Thyroid gland (tissue), 4 donors: ENCODE measurements at places on chromosomes 5 and 9. TPM values are rescaled to one million over a fixed set of nuclear protein-coding genes. Genes with fewer than 3 reads are reported as not detected.

DNA sequence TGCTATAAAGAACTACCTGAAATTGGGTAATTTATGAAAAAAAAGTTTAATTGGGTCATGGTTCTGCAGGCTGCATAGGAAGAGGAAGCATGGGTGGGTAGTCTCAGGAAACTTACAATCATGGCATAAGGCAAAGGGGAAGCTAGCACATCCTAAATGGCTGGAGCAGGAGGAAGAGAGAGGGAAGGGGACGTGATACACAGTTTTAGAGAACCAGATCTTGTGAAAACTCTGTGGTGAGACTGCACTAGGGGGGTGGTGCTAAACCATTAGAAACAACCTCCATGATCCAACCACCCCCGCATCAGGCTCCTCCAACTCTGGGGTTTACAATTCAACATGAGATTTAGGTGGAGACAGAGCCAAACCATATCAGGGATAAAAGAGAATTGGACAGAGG lies 624.2 kb downstream of the PRR16 start:
- DNase-seq = no peak

DNA sequence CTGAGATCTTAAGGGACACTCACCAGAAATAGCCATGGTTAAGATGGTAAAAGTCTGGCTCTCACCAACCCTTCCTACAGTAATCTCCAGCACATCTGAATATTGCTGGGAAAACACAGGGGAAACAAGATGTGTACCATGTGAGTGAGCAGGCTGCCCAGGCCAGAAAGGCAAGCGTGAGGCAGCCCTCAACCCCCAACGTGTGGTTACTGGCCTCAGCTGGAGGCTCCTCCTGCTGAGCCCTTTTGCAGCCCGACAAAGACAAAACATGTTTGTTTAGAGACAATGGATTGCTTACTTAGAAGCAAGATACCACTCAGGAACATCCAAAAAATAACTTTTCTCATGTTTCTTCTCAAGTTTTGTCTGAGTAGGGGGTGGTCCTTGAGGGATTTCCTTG lies 16.6 kb downstream of the ZFP62 start:
- DNase-seq = no peak

GRCh38 chr5:156681265-156681664 lies 168.8 kb upstream of the PPP1R2B start:
- no peak for DNase-seq

The TAS2R1 gene
- not detected for total RNA-seq

The TAL2 gene
- total RNA-seq = not detected

DNA sequence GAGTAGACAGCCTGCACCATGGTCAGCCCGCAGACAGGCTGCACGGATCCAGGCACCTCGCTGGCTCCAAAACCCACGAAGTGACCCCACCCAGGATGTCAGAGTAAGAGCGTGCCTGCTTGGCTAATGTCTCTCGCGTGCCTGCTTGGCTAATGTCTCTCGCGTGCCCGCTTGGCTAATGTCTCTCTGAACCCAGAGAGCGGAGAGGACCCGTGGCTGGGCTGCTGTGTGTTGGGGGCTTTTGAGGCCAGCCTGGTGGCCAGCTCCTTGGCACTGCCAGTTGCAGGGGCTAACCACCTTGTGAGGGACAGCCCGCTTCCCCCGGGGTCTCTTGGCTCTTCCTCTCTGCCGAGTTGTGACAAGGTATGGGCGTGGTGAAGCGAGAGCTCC lies 8.9 kb upstream of the RXRA start:
- DNase-seq = no peak

GRCh38 chr9:33025572-33026342 lies 684 bp downstream of the DNAJA1 start:
- DNase-seq = peak; percentile 69

GRCh38 chr5:157372472-157372822 lies 87.6 kb upstream of the NIPAL4 start:
- DNase-seq = no peak

DNA sequence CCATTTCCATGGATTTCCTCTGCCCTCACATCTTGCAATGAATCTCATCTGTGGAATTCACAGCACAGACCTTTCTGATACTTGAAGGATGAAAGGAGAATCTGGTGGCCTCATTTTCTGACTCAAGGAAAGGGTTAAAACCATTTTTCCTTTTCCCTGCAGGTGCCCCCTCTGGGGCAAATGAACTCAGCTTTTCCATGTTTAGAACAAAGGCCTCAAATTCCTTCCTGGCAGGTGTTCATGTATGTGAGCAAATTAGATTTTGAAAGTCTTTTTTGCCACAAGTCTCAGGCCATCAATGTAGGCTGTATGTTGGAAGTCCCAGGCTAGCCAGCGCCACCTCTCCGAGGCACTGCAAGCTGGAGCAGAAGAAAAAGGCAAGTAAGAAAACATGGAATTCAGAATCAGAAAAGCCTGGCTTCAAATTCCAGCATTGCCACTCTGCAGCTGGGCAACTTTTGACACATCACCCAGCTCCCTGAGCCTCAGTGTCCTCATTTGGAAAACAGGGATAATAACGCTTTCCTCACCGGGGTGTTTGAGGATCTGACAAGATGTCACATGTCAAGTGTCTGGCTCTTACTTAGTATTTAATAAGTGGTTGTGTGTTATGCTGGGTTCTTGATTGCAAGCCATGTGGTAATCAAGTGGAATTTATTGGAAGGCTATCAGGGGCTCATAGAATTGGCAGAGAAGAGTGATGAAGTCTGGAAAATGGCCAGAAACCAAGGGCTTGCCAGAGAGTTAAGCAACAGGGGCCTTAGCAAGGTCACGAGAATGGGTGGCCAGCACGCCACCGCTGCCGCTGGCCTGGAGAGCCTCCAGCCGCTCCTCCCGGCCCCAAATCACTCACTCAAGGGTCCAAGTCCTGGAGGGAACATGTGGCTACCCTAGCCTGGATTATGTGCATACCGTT lies 48.4 kb upstream of the SMIM23 start:
- DNase-seq = peak; percentile 76

GRCh38 chr9:98144076-98144475 lies 25.1 kb upstream of the TRIM14 start:
- DNase-seq = no peak

DNA sequence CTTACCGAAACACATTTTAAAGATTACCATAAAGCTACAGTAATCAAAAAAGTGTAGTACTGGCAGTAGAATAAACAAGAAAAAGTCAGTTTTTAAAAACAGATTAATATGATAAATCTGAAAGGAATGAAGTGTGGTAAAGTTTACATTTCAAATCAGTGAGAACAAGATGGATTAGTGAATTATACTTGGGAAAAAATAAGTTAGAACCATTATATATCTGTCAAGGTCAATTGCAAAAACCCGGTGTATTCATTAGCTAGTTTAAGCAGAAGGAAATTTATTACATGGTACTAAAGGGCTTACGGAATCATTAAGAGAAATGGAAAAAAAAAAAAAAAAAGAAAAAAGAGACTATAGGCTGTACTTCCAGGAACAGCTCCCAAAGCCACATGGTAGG lies 164.3 kb downstream of the MUSK start:
- no peak for DNase-seq

GRCh38 chr5:28104080-28104479 lies 1065.7 kb upstream of the CDH9 start:
- no peak for DNase-seq

The CCDC171 gene
- 8.1 TPM for total RNA-seq

- no peak for DNase-seq
Measured at GRCh38 chr9:114244570-114244969, 78.3 kb upstream of the ORM1 start.

The SPATA31A3 gene
- total RNA-seq = not detected

DNA sequence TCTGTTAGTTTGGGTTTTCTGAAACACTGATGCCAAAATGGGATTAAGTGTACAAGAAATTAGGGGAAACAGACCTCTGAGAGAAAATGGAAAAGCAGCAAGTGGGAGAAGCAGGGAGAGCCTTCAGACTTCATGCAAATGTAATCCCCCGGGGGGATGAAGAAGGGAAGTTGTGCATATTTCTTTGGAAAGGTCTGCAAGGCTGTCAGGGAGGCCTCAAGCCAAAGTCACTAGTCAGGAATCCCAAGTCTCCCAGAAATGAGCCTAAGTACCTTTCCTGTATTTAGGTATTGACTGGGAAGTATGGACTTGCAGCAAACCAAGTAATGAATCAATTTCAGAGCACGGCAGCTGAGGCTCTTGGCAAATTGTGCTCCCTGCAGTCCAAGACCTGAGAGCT lies 2.2 kb downstream of the FTMT start:
- DNase-seq = no peak
